ENCODE measurements at places on chromosomes 4 and X. TPM values are rescaled to one million over a fixed set of nuclear protein-coding genes. Genes with fewer than 3 reads are reported as not detected.

The ADAMTS3 gene
- total RNA-seq, result 3.2 TPM

The GRIA3 gene
- 3.0 TPM for total RNA-seq

The GK gene
- 11.2 TPM for total RNA-seq

The ARHGEF38 gene
- total RNA-seq, result not detected

The RPS6KA3 gene
- total RNA-seq, result 13.0 TPM

The FAM184B gene
- total RNA-seq, result 0.46 TPM

All from H1 (cell line).